ENCODE measurements at places on chromosomes 2 and 18.

GRCh38 chr18:23317975-23318675 lies 135.0 kb upstream of the RIOK3 start:
- no peak for DNase-seq

DNA sequence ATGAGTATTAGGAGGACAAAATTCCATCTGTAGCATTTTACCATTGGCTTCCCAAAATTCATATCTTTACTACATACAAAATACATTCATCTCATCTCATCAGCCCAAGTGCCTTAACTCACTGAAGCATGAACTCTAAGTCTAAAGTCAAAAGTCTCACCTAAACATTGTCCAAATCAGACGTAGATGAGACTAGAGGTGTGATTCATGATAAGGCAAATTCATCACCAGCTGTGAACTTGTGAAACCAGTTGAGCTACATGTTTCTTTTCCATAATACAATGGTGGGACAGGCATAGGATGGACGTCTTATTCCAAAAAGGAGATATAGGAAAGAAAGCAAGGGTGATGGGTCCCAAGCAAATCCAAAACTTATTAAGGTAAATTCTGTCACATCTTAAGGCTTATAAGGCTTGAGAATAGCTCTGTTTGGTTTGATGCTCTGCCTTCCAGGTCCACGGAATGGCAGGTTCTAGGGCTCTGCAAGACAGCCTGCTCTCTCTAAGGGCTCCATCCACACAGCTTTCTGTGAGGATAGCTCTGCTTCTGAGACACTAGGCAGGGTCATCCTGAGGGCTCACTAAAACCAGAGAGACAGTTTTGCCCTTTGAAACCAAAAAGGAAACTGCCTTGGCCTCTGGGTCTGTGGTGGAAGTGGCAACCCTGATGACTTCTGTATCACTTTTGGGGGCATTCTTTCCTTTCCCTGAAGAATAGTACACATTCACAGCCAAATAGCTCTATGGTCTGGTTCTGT lies 9.6 kb downstream of the IFIH1 start:
- DNase-seq = no peak

GRCh38 chr2:29650631-29651097 lies 270.7 kb downstream of the ALK start:
- DNase-seq = no peak

GRCh38 chr2:54724560-54725342 lies 1.3 kb downstream of the EML6 start:
- DNase-seq = no peak

- DNase-seq = no peak
Observed at GRCh38 chr2:176552501-176553135, 283.4 kb downstream of the MTX2 start.

- DNase-seq = no peak
Observed at GRCh38 chr2:15965564-15966019, 25.2 kb downstream of the MYCN start.
